Activated CD8-positive, alpha-beta memory T cell treated with anti-CD3 and anti-CD28 coated beads for 48 hours (primary cell): ENCODE measurements at places on chromosomes 3 and 15.

- no peak for DNase-seq
Observed at GRCh38 chr3:11379238-11379823, 107.1 kb downstream of the ATG7 start.

GRCh38 chr3:119891944-119892721 is 110.2 kb downstream of the NR1I2 start:
- no peak for DNase-seq

DNA sequence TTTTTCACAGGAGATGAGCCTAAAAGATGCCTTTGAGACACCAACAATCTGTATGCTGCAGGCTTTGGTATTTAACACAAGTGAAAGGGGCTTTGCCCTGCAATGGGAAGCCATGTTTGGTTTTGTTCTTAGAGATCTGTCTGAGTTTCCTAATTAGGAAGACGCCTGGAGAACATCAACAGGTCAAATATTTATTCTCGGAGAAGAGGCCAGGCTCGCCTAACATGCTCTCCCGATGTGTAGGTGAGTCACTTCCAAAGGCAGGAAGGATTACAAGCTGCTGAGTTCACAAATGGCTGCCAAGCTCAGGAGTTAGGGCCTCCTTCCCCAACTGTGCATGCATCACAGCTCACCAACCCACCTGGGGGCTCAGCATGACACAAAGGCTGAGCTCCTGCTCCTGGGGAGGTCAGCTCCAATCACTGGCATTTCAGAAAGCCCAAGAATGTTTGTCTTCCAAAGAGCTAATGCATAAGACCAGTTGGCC is 119.5 kb upstream of the PRICKLE2 start:
- no peak for DNase-seq

GRCh38 chr15:28273873-28274610 is 47.9 kb downstream of the HERC2 start:
- DNase-seq = no peak

DNA sequence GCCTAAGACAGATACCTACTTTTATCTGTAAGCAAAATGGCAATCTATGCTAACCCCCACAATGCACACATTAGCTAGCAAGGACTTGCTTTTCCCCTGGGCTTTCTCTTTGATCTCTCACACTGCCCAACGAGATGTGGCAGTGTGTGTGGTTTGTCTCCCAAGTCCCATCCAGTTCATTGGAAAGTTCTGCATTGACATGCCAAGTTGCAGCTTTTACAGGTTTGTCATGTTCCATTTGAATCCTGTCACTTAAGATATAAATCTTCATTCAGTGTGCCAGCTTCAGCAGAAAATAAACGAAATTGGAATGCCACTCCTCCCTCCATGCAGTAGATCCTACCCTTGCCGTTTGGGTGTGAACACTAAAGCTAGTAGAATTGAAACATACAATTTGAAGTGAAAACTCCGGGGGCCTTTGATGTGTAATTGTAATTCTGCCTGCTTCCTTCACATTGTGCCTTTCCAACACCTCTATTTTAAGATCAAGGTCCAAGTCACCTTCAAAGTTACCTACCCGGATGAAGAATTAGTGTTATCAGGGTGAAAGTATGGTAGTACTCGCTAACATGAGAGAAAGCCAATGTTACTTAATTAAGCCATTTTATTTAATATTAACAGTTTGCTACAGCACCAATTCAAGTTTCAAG is 130.9 kb upstream of the BHLHE40 start:
- no peak for DNase-seq

GRCh38 chr3:152555666-152556291 is 279.2 kb upstream of the P2RY1 start:
- no peak for DNase-seq

DNA sequence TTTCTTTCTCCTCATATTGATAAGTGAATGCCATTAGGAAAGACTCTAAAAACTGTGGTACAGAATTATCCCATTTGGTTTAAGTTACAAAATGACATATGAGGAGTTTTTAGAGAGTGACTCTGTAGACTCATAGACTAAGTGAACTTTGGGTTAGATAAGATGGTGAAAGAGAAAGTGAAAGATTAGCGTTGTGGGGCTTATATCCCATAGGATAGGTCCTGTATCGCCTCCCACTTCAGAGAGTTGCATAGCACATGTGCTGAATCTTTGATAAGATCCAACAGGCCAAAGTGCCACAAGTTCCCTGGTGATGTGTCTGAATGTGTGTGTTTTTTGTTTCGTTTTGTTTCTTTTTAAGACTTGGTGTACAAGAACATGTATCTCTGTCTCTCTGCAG is 666.9 kb downstream of the MECOM start:
- no peak for DNase-seq

- no peak for DNase-seq
Observed at GRCh38 chr3:132032959-132033358, 1.9 kb downstream of the CPNE4 start.

DNA sequence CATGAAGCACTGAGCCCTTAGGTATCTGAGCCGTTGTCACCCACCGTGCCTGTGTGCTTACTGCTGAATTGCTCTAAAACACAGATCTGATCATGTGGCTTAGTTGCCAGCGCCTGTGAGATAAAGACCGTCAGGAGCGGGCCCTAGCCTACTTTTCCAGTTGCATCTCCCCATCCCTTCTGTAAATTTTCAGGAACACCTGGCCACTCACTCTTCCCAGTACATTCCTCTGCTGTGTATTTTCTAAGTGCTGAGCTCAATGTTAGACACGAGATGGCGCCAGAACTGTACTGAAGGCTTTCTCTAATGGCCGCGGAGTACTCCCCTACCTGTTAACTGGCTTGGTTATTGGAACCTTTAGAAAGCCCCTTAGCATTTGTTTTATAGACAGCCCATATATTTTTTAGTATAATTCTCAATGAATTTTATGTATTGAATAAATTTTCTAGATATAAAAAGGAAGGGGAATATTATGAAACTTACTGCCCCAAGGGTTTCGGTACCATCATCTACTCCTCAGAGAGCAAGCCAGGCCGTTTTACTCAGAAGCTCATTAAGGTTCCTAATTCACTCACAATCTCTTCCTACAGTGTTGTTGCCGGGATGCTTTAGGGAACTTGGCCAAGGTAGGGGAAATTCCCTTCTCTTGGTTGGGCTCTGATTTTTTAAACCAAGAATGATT is 16.7 kb upstream of the WNT7A start:
- no peak for DNase-seq

GRCh38 chr3:76986876-76987474 is 52.9 kb upstream of the ROBO2 start:
- DNase-seq = no peak

DNA sequence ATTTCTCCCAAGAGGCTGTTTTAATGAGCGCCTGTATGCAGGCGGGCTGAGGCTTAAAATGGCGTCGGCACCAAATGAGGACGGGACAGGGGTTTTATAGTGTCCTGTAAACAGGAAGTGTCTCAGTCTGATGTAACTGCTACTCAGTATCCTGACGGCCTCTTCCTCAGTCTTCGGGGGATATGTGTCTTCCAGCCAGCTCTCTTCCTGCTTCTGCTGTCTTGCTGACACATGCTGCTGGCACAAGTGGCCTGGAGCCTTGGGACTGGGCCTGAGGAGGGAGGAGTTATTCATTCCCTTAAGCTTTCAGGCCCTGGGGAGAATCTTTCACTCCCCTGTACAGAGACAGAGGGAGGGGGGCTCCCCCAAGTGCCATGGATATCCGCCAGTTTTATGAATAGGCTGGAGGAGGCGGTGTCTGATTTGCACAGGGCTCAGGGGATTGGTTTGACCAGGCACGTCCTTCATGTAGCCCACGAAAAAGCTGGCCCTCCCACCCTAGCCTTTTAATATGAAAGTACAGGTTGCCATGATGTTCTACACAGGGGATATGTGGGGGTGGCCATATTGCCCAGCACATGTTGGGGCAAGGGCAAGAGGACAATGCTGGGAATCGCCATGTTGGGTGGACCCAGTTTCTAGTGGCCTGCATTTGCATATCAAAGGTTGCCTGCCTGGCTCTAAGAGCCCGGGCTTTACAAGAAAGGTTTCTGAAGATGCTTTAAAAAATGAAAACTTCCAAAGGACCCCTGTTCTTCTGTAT is 19.9 kb downstream of the NDUFB4 start:
- no peak for DNase-seq

DNA sequence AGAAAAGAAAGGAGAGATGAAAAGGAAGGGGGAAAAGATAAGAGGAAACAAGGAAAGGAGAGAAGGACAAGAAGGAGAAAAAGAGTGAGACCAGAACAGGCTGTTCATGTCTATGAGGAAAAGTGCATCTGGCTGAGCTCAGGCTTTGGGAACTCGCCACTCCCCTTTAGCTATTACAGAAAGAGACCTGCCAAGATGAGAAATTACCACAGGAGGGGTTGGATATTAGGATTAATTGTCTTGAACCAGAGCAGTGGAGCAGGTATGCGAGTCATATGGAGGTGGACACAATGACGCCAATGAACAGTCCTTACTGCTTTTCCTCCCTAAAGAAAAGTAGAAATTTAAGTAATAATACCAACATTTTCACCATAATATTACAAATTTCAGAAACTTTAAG is 577.0 kb upstream of the ARRDC4 start:
- DNase-seq = no peak

DNA sequence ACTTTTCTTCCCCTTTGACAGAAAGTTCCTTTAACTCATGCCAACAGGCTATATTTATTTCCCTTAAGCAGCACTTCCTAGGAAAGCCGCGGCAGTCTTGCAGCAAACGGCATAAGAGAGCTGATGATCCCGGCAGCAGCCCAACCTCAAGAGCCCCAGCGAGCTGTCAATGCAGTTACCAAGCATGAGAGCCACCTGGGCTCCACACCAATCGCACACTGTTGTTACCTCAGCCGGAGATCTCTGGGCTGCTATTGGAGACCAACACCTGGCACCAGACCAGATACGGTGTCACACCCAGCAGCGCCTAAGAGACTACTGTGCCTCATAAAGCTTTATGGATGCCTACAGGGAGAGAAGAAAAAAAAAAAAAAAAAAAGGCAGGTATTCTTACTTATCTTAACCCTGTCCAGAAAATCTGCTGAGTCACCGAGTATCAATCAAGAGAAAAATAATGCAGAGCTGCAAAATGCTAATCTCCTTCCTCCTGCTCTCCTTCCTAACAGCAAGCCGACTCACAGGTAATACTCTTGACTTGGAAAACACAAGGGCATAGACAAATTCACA is 11.7 kb downstream of the ABCC5 start:
- no peak for DNase-seq

- no peak for DNase-seq
Observed at GRCh38 chr15:29018995-29019976, 133.5 kb downstream of the APBA2 start.

DNA sequence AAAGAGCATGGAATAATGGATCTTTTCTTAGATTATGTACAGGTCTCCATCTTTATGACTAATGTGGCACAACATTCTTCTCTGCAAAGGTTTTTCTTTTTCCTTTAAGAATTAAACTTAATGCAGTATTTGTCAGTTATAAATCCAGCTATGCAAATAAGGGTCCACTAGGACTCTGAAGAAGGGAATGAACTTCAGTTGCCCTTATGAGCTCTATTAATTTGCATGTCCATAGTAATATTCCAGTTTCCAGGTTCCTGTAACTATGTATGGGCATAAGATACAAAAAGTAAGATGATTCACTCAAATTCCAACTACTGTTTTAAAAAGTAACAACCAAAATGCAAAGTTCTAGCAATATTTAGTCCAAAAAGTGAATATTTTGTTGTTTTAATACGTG is 337.4 kb downstream of the NLGN1 start:
- DNase-seq = no peak

- DNase-seq = no peak
Observed at GRCh38 chr3:185583925-185584324, 2.2 kb upstream of the SENP2 start.

- DNase-seq = no peak
Observed at GRCh38 chr3:48273594-48274211, 32.8 kb downstream of the ZNF589 start.

DNA sequence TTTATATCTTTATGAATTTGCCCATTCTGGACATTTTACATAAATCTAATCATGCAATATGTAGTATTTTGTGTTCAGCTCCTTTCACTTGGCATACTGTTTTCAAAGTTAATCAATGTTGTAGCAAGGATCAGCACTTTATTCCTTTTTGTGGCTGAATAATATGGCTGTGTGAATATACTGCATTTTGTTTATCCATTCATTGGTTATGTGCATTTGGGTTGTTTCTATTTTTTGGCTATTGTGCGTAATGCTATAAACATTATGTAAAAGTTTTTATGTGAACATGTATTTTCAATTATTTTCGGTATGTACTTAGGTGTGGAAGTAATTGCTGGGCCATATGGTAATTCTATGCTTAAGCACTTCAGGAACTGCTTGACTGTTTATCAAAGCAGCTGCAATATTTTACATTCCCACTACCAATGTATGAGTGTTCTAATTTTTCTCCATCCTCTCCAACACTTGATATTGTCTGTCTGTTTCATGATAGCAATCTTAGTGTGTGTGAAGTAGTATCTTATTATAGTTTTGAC is 101.3 kb upstream of the P2RY1 start:
- DNase-seq = no peak

GRCh38 chr3:71226565-71227269 is 356.8 kb downstream of the FOXP1 start:
- DNase-seq = peak; percentile 86

DNA sequence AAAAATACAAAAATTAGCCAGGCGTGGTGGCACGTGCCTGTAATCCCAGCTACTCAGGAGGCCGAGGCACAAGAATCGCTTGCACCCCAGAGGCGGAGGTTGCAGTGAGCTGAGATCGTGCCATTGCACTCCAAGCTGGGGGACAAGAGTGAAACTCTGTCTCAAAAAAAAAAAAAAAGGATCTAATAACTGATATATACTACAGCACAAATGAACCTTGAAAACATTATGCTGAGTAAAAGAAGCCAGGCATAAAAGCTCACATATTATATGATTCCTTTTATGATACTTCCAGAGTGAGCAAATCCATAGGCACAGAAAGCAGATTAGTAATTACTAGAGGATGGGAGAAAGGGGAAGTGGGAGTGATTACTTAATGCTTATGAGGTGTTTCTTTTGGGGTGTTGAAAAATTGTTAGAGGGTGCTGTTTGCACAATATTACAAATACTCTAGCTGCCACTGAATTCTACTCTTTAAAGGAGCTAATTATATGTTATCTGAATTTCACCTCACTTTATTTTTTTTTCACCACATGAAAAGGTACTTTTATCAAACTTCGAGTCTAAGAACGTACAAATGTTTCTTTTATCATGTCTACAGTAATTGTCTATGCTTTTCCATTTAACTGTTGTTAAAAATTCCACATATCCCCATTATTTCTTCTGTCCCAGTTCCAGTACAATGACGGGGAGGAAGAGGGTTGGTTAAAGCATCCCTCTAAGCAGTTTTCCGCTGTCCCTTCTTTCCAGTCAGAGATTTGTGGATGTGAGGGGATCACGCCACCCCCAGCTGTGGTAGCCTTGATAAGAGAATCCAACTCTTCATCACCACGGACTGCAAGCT is 77.7 kb upstream of the FAM174B start:
- DNase-seq = no peak

GRCh38 chr15:98398056-98398455 is 250.3 kb upstream of the IGF1R start:
- DNase-seq = no peak

DNA sequence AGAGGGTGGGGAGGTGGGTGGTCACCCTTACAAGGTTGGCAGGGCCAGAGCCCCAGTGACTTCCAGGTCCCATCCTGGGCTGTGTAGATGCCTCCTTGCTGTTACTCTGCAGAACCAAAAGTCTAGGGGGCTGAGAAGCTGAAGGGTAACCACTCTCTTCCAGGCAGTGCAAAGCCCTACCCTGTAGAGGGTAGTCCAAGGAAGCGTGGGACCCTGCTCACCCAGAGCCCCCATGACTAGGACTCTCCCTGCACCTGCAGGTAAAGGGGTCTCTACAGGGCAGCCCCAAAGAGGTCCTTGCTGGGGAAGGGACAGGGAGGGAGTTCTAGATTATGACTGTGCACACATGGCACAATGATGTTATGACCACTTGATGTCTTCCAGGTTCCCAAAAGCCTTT is 14.2 kb downstream of the GHRL start:
- no peak for DNase-seq
